ENCODE measurements at places on chromosomes 4 and X.
A peak's percentile ranks its signal among the peaks of the same experiment; 100 is the strongest.

- DNase-seq, result no peak
Measured at GRCh38 chrX:16063921-16064320, 59.4 kb upstream of the GRPR start.

GRCh38 chrX:131083510-131084142 lies 25.5 kb downstream of the ARHGAP36 start:
- DNase-seq, result no peak

- DNase-seq, result no peak
Measured at GRCh38 chrX:22314211-22314610, 41.5 kb downstream of the CBLL2 start.

GRCh38 chr4:76533314-76533713 lies 98.3 kb downstream of the SHROOM3 start:
- no peak for DNase-seq

GRCh38 chrX:34299451-34299967 lies 167.4 kb upstream of the FAM47A start:
- DNase-seq, result no peak

DNA sequence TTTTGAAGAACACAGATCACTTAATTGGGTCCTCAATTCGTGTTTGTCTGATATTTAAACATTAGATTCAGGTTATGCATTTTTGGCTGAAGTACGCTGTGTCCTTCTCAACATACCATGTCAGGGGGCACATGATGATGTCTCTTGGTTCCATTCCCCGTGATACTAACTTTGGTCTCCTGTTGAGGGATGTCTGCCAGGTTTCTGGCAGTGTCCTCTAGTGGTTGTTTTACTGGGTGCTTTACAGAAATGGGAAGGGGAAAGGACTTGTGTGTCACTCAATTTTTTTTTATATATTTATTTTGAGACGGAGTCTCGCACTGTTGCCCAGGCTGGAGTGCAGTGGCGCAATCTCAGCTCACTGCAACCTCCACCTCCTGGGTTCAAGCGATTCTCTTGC lies 58.2 kb downstream of the WWC2 start:
- no peak for DNase-seq

DNA sequence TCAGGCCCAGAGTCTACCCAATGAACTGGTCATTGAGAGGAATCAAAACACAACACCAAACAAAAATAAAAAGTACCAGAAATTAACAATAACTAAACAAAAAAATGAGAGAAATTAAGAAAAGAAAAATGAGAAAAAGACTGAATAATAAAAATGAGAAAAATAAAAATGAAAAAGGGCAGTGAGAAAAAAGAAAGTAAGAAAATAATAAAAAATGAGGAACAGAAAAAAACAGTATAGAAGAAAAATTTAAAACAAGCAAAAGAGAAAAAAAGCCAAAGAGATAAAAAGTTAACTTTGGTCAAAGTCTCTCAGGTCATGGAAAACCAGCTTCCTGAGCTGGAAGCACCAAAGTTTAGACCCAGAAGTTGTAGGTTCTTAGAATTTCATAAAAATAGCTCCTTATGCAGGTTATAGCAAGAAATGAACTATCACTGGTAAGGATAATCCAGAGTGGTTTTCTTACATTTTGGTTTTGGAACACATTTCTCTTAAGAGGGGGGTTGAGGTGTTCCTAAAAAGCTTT lies 51.0 kb upstream of the WDR17 start:
- no peak for DNase-seq

- no peak for DNase-seq
Measured at GRCh38 chrX:24837966-24838365, 144.2 kb downstream of the POLA1 start.

DNA sequence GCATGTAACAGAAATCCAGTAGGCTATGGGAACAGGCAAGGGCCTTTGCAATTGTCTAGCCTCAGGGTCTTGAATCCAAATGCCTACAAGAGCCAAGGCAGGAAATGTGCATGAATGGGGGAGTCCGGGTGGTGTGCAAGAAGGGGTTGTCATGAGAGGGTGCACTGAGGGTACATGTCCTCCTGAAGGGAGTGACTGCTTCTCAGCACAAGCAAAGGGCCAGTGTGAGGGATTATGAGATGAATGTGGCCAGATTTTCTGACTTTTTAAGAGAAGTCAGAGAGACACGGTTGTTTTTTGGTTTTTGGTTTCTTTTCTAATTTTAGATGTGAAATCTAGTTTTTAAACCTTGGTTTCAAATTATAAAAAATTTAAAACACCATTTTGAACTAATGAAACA lies 76.5 kb upstream of the LSM6 start:
- DNase-seq, result no peak

DNA sequence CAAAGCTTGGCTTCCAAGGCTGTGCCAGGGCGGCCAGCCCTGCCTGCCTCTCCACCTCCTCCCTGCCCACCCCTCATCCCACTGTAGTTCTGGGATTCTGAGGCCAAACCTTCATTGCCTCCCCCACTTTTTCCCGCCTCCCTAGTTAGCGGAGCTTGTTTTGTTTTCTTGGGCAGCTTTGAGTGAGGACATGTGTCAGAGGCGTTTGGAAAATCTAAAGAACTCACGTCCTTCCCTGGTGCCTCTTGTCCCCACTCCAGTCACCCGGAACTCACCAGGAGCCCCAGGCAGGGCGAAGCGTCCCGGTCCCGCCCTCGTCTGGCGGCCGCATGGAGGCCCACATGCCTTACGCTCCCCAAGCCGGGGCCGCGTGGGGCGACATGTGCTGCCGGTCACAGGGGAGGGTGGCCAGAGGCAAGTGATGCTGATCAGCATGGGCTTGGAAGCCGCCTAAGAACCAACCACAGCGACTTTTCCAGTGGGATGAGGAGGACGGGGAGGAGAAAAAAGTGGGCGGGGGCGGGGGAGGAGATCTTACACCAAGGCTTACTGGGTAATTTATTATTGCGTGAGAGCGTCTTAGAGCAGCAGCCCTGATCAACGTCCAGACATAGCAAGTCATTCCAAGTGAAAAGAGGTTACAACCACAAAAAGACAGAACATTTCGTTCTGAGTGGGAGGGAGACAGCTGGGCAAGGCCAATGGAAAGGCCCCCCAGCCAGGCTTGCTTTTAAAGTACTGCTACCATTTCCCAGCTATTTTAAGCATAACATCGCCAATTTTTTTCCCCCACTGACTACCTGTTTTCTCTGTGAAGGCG lies 48.5 kb downstream of the PRPS1 start:
- DNase-seq, result peak; percentile 67

GRCh38 chrX:16873106-16873505 lies 2.9 kb upstream of the RBBP7 start:
- DNase-seq, result no peak

GRCh38 chr4:165454426-165454825 lies 75.6 kb downstream of the CPE start:
- peak; percentile 15 for DNase-seq

DNA sequence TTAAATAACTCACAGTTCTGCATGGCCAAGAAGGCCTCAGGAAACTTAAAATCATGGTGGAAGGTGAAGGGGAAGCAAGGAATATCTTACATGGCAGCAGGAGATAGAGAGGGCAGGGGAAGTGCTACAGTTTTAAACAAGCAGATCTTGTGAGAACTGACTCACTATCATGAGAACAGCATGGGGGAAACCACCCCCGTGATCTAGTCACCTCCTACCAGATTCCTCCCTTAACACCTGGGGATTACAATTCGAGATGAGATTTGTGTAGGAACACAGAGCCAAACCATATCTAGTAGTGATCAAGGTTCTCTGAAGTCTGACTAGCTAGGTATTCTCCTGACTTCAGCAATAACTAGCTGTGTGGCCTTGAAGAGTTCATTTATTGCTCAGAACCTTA lies 56.0 kb downstream of the BANK1 start:
- DNase-seq, result no peak

GRCh38 chr4:184583738-184584502 lies 65.3 kb downstream of the CASP3 start:
- DNase-seq, result no peak

GRCh38 chr4:76061982-76062381 lies 12.5 kb upstream of the ART3 start:
- DNase-seq, result no peak

GRCh38 chr4:15836362-15836761 lies 58.2 kb downstream of the CD38 start:
- no peak for DNase-seq

DNA sequence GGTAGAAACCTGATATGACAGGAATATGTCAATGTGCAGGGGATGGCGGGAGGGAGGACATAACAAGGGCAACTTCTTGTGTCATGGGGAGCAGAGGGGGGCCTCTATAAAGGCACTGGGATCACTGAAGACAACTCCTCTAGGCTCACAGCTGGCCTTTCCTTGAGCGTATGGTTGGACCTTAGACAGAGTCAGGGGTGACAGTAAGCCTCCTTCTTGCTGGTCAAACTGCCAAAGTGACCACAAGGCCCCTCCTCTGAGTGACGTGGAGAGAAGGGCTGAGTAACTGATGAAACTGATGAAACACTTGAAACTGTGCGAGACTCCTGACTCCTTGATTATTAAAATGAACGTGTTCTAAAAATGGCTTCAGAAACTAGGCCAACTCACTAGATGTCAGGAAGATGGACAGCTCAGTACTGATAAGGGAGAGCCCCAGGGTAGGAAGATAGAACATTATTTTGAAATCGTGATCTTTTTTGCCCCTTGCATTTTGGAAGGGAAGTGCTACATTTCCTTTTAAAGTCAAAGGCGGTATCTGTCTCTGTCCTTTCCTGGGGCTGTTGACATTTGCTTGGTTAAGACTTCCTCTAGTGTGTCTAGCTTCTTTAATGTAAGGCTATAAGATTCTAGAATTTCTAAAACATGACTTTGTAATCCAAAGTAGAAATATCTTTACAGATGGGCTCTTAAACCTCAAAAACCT lies 1.6 kb downstream of the RAB33A start:
- no peak for DNase-seq

GRCh38 chr4:54213761-54214160 lies 15.3 kb upstream of the PDGFRA start:
- DNase-seq, result no peak

- no peak for DNase-seq
Measured at GRCh38 chr4:120452001-120452400, 385.4 kb upstream of the MAD2L1 start.

GRCh38 chrX:137747244-137748043 lies 181.5 kb downstream of the ZIC3 start:
- no peak for DNase-seq

- no peak for DNase-seq
Measured at GRCh38 chr4:41532882-41533281, 5.1 kb upstream of the LIMCH1 start.

- no peak for DNase-seq
Measured at GRCh38 chr4:113960684-113961321, 18.6 kb downstream of the ARSJ start.

GRCh38 chr4:85430697-85431096 lies 44.3 kb upstream of the ARHGAP24 start:
- no peak for DNase-seq

DNA sequence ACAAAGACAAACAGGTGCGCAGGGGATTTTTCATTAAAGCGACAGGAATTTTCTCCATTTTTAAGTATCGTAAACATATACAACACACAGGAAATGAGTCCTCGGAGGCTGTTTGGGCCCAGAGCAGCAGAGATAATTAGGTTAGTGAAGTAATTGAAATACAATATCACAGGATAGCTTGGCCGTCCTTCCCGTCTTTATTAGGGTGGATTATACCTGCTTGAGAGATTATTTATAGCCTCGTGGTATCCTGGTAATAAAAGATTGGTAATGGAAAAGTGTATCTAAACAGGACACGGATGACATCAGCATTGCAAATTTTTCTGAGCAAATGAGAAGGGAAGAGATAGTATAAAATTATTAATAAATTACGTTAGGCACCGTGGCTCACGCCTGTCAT lies 68.2 kb downstream of the CRLF2 start:
- no peak for DNase-seq

DNA sequence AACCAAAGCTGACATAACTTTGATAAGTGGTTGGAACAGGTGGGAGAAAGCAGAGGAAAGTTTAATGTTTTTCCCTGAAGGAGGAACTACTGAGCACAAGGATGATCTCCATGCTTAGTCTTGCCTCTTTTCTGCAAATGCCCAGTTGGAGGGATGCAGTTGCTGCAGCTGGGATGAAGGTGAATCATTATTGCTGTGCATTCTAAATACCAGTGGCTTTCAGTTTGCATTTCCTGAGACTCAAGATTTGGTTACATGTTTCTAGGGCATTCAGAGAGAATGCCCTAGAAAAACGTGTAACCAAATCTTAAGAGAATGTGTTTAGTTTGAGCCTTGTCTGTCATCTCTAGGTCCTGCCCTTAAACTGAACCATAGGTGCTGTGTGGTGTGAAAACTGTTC lies 42.2 kb downstream of the METTL14 start:
- no peak for DNase-seq
